Caki2 (cell line): ENCODE measurements at places on chromosomes 12 and 14.

DNA sequence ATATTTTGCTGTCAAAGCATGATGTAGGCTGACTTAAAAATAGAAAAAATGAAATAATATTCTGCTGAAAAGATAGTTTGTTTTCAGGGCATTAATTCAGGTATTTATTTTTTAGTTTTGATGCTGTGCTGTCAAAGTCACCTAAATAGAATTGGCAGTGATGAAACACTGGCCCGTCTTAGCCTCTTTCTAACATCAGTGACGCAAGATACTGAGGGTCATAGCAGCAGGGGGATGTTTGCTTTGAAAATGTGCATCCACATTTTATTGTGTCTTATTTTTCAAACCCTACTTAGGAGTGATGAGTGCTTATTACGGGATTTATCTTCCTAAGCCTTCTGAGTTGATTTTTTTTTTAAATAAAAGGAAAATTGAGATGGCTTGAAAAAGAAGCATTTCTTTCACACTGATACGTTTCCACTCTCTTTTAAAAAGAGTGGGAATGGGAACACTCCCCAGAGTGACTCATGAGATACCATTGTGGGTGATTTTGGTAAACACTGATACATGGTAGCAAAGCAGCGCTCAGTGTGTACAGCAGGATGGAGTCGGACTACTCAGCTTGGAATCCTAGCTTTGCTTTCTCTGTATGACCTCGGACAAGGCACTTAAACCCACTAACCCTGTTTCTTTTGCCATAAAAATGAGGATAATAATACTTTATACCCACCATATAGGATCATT, 290.8 kb downstream of the ERC1 start:
- DNase-seq: no peak

DNA sequence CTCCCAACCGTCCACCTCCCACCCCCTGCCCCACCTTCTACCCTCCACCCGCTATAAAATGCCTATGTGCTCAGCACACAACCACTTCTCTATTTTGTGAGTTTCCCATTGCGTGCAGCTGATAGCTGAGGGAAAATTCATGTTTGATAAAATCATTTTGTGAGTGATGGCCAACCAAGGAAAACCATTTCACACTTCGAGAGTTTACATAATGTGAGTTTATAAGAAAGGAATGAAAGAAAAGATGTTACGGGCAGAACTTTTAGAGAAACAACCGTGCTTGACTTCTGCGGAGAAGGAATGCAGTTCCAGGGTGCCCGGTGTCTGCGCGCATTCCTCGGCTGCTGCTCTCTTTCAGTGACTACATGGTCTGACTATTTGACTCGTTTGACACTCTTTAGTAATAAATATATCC, 140.9 kb downstream of the EFCAB11 start:
- no peak for DNase-seq

GRCh38 chr12:123763093-123763492, 992 bp downstream of the DNAH10 start:
- DNase-seq: no peak

DNA sequence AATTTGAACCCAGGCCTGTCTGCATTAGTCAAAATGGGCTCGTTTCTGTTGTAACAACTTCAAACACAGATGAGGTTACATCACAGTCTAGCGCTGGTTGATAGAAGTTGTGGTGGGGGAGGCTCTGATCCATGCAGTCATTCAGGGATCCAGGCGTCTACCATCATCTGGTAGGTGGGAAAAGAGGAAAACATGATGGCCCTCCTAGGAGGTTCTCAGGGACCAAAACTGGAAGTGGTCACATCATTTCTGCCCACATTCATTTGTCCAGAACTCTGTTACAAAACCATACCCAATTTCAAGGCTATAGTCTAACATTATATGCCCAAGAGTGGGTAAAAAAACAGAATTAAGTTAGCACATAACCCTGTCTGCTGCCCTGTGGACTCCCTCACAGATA, 135.1 kb downstream of the PHETA1 start:
- DNase-seq: no peak

DNA sequence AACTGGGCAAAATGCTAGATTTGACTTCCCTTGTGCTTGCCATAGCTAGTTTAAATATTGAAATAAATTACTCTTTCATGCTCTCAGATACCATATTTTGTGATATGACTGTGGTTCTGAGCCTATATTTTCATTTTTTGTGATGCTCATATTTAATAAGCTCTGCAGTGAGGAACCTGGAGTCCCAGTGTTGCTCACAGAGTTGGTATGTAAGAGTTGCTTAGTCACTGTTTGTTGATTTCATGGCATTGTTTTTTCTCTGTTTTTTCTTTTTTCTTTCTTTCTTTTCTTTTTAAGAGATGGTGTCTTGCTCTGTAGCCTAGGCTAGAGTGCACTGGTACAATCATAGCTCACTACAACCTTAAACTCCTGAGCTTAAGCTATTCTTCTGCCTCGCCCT, 750.5 kb upstream of the TMEM132C start:
- DNase-seq: peak; percentile 12

DNA sequence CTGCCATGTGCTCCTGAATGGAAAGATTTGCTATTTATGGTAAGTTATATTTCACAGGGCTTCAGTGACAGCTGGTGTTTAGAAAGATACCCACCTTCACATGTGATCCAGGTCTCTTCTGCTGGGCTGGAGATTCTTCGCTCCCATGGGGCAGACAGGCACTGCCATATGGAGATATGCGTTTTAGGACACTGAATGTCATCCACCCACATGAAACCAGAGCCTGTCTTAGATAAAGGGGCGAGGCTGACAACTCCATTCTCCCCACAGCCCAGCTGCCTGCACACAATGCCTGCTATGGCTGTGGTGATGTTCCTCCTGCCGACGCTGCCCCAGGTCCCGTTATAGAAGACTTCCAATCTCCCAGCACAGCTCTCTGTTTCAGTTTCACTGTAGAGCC, 69.4 kb downstream of the ACSM4 start:
- DNase-seq: no peak

GRCh38 chr12:111322336-111323250, 46.3 kb downstream of the PHETA1 start:
- DNase-seq: no peak

DNA sequence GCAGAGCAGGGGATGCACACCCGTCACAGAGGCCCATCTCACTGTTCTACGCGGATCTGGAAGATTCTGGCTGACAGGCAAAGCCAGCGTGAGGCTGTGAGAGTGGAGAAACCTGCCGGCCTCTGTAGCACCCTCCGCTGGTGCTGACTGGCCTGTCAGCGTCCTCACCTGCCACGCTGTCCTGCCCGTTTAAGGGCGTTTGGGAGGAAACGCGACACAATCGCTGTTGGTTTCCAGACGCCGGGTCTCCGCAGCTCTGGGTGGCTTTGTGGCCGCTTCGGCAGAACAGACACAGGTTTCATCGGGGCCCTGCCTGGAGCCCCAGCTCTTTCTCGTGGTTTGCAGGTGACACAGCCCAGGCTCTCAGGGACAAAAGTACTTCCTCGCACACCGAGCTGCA, 70.6 kb downstream of the NOC4L start:
- DNase-seq: no peak

GRCh38 chr12:77362509-77363210, 297.3 kb upstream of the E2F7 start:
- DNase-seq: no peak

DNA sequence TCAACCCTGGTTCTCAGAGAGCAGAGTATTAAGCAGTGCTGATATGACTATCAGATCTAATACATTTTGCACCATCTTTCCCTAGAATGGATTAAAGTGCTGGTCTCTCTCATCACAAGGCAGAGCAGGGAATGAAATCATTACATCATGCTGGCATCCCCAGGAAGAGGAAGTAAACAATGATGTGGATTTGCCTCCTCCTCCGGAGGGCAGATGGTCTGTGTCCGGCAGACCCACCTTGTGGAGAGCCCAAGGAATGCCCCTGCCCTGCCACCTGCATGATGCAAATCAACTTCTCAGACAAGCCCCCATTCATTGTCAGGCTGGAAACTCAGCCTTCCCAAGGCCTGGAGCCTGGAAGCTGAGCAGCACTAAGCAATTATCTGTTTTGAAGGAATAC, 1149.1 kb downstream of the VRK1 start:
- DNase-seq: no peak

DNA sequence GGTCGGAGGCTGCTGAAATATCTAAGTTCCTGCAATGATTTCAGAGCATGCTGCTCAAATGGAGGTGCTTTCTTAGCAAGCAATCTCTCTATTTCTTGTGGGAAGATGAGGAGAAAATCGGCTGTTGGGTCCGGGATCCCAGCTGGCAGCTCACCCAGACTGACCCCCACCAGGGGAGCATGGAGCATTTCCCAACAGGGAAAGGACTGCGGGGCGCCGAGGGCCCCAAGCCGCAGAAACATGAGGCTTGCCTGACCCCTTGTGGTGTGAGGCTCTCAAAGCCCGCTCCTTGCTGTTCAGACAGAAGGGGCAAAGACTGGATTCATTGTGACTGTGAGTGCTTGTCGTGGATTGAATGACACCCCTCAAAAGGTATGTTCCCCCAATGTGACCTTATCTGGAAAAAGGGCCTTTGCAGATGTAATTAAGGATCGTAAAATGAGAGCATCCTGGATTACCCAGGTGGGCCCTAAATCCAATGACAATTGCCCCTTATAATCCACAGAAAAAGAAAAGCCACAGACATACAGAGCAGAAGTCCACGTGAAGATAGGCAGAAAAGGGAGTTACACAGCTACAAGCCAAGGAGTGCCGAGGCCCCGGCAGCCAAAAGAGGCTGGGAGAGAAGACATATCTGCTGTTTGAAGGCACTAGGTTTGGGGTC, 116.3 kb upstream of the VASH1 start:
- DNase-seq: peak; percentile 2

DNA sequence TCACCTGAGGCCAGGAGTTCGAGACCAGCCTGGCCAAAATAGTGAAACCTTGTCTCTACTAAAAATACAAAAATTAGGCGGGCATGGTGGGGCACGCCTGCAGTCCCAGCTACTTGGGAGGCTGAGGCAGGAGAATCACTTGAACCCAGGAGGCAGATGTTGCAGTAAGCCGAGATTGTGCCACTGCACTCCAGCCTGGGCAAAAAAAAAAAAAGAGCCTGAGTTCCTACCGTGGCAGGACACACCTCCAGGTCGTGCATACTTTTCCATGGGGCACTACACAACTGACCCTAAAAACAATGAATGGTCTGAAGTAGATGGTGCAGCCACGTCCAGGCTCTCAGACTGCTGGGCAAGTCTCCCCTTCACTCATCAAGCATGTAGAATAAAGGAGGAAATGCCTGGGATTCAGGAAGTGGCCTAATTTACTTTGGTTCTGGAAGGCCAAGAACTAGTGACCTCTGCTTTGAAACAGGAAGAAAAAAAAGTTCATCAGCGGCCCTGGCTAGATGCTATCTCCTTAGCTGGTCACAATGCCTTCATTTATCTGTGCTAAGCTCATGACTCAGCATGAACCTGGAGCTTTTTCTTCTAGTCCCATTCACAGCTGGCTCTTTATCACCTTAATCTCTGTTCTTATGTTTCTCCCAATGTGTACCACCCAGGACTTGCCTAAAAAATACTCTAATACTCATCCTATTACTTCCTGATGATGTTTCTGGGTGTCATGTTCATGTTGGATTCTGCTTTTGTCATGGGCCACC, 55.8 kb upstream of the OR6J1 start:
- DNase-seq: peak; percentile 19
